Hypothalamus (tissue), 51 donors: ENCODE measurements at places on chromosomes 2 and 18.

GRCh38 chr2:88827821-88828220 is 136.3 kb downstream of the RPIA start:
- no peak for DNase-seq

GRCh38 chr18:13039806-13040205 is 48.6 kb downstream of the CEP192 start:
- no peak for DNase-seq

DNA sequence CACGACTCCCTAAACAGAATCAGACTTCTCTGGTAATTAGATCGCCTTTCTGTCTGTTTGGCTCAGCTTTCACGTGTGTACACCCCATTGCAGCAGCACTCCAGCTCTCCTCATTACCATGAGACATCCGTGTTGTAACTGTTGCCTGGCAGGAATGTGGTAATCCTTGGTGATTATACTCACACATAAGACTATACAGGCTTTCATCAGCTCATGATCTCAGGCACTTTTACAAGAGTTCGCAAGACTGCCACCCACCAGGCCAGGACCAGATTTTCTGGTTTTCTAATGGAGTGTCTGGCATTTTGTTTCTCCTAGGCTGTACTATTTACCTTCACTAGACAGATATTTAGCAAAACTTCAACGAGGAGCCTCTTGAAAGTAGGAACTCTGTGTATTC is 50.2 kb downstream of the ACVR1 start:
- DNase-seq = no peak

- DNase-seq = no peak
These were observed 72.1 kb downstream of the CABLES1 start for GRCh38 chr18:23207191-23207955.

- peak; percentile 48 for DNase-seq
These were observed 4.3 kb downstream of the IGFBP5 start for GRCh38 chr2:216690853-216691741.

DNA sequence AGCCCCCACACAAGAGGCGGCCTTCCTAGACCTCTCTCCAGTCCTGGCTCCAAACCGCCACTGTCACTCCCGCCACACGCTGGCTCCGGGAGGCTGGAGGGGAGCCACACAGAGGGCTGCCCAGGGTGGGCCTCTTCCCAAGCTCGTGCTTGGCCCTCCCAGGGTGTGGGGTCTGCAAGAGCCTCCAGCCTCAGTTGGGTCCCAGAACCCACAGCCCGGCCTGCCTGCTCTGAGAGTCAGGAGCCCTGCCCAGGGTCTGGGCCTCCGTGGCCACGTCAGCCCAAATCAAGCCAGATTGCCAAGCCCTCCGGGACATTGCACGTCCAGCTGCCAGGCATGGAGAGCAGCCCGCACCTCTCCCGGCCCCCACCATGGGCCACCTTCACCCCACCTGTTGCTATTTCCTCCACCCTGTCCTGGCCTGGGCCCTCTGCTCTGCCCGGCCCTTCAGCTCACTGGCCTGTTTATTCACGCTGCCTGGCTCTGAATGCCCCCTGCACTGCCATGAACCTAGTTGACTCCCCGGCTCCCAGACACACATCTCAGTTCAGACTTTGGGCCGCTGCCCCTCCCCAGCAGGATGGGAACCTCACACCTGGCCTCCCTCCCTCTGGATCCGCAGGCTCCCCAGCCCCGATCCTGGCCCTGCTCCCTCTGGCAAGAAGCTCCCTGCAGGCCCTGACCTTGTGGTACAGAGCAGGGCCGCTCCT is 61.0 kb downstream of the BIN1 start:
- DNase-seq = no peak
